ENCODE measurements at places on chromosomes 4 and X. TPM values are rescaled to one million over a fixed set of nuclear protein-coding genes. Genes with fewer than 3 reads are reported as not detected.

GRCh38 chr4:11618666-11619282 is 190.1 kb upstream of the HS3ST1 start:
- DNase-seq = no peak

The TLR10 gene
- total RNA-seq = not detected

The MAGEA8 gene
- not detected for total RNA-seq

The ESX1 gene
- total RNA-seq = not detected

The CT47A7 gene
- total RNA-seq = not detected

Measured in LHCN-M2 (cell line).